H4 (cell line): ENCODE measurements at places on chromosomes 16 and 17. TPM values are rescaled to one million over a fixed set of nuclear protein-coding genes. Genes with fewer than 3 reads are reported as not detected.
A peak's percentile ranks its signal among the peaks of the same experiment; 100 is the strongest.

Gene SMPD3
- not detected in 2 replicates for total RNA-seq

GRCh38 chr17:64055183-64056142, 35.0 kb upstream of the ICAM2 start:
- DNase-seq: no peak

DNA sequence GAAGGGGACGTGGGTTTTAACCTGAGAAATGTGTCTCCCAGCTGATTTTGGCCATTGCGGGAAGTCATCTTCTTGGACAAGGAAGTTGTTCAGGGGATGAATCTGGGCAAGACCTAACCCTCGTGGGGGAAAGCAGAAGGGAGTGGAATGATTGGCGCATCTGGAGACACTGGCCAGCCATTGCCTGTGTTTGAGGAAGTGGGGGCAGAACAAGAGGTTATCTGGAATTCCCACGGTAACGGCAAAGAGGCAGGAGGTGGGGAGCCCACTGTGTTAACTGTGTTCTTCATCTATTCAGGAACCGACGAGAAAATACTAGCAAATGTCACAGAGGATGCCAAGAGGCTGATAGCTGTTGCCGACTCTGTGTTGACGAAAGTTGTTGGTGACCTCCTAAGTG, 66.9 kb downstream of the RNF213 start:
- DNase-seq: no peak

DNA sequence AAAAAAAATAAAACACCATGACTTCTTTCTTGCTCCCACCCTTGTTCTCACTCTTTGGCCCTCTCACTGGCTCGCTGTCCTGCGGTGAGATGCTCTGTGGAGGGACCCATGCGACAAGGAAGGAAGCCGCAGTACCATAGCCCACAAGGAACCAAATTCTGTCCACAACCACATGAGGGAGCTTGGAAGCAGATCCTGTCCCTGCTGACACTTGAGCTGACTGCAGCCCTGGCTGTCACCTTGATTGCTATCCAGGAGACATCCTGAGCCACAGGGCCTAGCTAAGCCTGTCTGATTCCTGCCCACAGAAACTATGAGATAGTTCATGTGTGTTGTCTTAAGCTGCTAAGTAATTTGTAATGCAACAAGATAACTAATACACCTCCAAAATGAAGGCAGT, 4.8 kb upstream of the MT2A start:
- DNase-seq: peak; percentile 57

- DNase-seq: no peak
Observed at GRCh38 chr17:74082886-74083285, 120.6 kb upstream of the RPL38 start.

GRCh38 chr17:81572563-81573168, 20.5 kb upstream of the FAAP100 start:
- DNase-seq: no peak
